ENCODE measurements at places on chromosomes 11 and 22.

DNA sequence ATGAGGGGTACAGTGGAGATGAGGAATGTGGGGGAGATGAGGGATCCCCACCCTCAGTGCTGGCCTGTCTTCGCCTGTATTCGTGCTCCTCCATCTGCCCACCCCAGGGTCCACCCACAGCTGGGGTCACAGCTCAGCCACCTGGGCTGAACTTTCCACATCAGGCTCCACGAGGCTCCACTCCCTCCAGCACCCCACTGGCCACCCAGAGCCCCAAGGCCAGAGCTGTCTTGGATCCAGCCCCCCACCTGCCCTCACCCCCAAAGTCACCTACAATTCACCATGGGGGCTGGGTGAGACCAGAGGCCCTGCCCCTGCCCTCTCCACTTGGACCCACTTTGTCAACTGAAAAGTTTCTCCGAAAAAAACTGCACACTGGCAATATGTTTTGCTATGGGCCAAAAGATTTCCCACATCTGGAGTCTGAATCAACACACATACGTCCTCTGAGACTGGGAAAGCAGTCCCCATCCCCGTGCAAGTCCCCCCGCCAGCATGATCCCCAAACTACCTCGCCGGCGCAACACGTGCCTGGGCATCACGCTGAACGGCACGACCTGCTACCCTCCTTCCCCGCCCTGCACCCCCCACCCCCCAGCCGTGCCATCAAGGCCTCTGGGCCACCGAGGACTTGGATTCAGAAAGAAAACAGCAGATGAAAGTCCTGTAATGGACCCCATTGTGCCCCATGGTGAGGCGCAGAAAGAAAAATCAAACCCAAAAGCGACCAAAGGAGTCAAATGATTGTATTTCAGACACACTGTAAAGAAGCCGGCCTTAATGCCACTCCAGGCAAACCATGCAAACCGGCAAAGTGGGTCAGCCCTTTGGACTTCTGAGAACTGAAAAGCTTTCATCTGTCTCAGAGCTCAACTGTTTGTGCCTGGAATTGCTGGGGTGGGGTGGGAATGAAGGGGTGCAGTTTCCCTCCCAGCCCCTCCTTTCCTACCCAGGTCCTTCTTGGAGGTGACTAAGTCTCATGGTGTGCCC, 16.5 kb upstream of the GAL start:
- DNase-seq = no peak

DNA sequence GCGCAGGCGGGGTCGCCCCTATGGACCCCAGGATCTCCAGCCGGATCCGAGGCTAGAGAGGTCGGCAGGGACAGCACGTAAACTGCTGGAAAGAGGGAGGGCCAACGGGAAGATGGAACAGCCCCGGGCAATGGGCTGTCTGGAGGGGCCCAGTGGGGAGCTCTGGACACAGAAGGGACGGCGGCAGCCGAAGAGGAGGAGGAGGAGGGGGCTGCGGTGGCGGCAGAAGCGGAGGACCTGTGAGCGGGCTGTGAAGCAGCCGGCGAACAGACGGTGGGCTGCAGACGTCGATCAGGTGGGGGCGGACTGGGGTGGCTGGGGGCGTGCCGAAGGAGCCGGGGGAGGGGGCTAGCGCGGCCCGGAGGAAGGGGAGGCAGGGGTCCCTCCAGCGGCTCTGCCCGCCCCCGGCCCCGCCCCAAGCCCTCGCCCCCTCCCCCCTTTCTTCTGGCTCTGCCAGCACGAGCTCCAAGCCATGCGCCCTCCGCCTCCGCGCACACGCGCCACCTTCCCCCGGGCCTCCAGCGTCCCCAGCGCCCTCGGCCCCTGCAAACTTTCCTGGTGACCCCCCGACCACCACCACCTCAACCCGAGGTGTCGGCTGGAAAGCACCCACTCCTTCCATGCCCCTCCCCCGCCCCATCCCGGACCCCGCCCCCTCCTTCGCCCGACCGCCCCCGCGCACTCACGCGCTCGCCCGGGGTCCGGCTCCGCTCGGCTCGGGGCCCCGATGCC, 432 bp downstream of the TNKS1BP1 start:
- DNase-seq = no peak

- no peak for DNase-seq
Observed at GRCh38 chr11:91869686-91870085, 354.9 kb upstream of the FAT3 start.

- no peak for DNase-seq
Observed at GRCh38 chr11:112366777-112367176, 106.1 kb upstream of the PLET1 start.

- DNase-seq = no peak
Observed at GRCh38 chr22:49999063-49999945, 13.3 kb downstream of the IL17REL start.

- no peak for DNase-seq
Observed at GRCh38 chr11:95341221-95341620, 110.2 kb upstream of the SESN3 start.

GRCh38 chr22:16987822-16988221, 20.2 kb downstream of the GAB4 start:
- DNase-seq = no peak

DNA sequence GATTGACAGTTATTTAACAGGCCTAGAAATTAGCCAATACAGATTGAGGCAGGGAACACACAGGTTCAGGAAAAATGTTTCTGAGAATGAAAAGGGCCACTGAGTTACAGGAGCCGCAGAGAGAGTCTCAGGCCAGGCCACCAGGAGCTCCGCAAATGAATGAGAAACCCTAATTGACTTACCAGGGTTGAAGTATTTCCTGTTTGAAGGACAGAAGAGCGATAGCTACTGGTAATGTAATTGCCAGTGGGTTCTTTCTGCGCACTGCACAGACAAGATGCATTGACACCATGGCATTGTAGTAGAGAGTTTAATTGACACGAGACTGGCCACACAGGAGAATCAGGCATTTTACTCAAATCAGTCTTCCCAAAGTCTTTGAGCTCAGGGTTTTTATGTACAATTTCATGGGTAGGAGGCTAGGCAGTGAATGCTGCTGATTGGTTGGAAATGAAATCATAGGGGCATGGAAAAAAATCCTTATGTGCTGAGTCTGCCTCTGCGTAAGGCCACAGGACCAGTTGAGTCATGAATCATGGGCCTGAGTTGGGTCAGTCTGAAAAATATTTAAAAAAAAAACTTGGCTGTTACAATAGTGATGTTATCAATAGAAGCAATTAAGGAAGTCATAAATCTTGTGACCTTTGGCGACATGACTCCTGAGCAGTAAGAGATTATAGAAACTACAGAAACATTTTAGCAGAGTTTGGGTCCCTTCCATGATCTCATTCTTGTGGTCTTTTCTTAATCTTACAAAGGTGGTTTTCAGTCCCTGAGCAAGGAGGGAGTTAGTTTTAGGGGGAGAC, 203.8 kb downstream of the CASP12 start:
- no peak for DNase-seq

- DNase-seq = no peak
Observed at GRCh38 chr11:12409621-12410005, 32.2 kb downstream of the PARVA start.

DNA sequence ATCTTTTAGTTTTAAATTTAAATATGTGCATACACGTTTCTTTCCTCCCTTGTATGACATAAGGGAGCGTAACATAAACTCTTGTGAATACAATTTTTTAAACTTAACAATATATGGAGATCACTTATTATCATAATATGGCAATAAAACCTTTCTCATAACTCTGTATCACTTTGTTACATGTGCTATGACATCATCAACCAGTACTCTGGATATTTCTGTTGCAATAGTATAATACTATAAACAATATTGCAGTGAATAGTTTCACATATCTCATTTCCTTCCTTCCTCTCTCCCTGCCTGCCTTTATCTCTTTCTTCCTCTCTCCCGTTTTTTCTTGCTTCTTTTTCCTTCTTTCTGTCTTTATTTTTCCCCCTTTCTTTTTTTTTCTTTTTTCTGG, 1278.0 kb upstream of the CNTN5 start:
- DNase-seq = no peak

GRCh38 chr22:37418627-37419369, 8.5 kb downstream of the ELFN2 start:
- DNase-seq = no peak

DNA sequence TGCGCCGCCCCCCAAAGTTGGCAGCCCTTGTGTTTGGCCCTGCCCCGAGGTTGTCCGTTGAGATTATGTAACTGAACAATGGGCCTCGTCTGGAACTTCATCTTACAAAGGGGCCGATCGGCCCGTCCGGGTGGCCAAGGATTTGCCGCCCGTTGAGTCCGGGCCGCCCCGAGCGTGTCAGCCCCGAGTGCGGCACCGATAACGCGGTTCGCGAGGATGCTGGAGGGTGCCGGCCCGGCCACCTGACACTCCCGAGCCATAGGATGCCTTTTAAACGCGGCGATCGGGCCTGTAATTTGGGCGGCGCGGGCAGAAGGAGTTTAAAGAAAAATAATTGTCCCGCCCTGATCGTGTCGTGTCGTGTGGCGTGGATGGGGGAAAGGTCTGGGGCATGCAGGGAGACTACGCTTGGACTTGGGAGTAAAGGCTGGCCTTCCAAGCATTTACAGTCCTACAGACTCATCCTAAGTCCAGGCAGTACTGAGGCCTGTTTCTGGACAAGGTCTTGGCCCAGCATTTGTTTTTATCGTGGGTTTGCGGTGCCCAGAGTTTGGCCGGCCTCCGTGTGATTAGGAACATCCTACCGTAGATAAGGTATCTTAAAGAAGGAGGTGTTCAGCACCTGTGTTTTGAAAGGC, 1.3 kb downstream of the WEE1 start:
- DNase-seq = no peak

DNA sequence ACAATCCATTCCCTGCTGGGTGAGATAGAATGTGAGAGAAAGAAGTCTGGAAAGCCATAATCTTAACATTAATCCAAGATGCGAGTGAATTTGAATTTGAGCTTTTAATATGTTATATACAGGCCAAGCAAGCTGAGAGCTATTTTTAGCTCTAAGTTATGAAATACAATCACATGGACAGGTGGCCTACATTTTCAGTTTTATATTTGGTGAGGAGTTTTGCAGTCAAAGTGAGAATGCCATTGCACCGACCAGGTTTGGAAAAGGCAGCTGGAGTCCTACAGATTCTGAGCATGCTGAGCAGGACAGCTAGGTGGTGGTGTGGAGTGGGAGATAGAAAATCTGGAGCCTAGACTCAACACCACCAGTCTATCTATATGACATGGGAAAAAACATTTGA, 12.0 kb downstream of the OR5B21 start:
- no peak for DNase-seq

DNA sequence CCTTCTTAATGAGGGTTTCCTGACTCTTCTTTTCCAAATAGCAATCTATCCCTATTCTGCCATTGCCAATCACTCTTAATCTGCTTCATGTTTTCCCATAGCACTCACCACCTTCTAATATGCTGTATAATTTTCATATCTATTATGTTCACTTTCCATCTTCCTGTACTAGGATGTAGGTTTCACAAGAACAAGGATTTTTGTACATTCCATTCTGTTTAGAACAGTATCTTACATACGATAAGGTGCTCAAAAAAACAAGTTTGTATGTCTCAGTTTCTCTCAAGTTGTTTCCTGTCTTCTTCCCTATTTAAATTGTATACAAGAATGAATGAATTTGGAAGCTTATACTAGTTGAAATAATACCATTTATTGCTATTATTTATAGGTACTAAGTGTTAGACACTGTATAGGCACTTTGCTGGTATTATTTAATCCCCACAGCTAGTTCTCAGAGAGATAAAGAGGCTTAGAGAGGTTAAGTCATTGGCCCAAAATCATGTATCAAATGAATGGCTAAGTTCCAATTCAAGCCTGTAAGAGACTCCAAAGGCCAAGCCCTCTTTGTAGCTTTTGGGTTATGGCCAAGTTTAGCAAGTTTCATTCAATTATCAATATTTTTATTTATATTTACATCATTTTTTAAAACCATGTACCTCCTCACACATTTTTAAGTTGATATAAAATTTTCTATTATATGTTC, 134.7 kb downstream of the PAX6 start:
- no peak for DNase-seq

GRCh38 chr11:67470337-67471002, 1.4 kb upstream of the TMEM134 start:
- DNase-seq = no peak

DNA sequence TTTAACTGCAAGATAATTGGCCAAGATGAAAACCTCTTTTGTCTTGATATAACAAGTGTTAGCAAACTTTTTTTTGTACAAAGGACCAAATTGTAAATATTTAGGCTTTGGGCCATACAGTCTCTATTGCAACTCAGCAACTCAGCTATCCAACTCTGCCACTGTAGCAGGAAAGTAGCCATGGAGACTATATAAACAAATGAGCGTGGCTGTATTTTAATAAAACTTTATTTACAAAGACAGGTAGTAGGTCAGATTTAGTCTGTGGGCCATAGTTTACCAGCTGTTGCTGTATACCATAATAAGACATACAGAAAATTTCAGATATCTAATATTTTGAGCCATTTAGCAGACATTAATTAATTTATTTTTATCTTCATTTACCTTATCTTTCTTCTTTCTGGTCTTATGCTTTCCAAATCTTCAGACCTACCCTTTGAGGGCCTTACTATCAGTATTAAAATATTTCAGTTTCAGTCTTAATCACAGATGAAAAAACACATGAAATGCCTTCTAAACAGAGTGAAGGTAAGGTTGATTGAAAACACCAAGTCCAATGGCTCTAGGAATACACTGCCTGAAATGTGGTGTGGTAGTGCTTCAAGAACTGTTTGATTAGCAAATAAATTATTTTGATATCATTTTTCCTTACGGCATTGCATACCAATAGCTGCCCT, 256.9 kb upstream of the CTSC start:
- no peak for DNase-seq

- no peak for DNase-seq
Observed at GRCh38 chr11:76257074-76257719, 50.9 kb upstream of the WNT11 start.

DNA sequence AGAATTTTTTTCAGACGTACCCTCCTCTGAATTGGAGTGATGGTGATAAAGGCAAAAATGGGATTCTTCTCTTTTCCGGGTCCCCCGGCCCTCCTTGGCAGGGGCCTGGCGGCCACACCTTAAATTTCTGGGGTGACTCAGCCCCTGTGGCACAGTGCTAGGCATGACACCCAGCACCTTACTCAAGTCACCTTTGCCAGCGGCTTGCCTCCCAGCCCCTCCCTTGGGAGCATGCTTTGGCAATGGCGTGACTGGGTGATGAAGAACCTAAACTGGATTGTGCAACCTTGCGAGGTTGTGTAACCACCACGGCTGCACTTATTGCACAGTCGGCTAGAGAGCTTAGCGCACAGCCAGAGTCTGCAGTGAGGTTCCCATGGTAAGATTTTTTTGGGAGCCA, 16.2 kb upstream of the LDLRAD3 start:
- no peak for DNase-seq

GRCh38 chr11:1792461-1792860, 28.7 kb upstream of the CTSD start:
- DNase-seq = no peak

- DNase-seq = no peak
Observed at GRCh38 chr22:17841836-17842235, 67.6 kb upstream of the BID start.
